ENCODE measurements at places on chromosomes 4 and X. TPM values are rescaled to one million over a fixed set of nuclear protein-coding genes. Genes with fewer than 3 reads are reported as not detected.

Gene FREM3
- not detected for total RNA-seq

Gene LUZP4
- total RNA-seq, result not detected

Gene GYPA
- total RNA-seq, result not detected

DNA sequence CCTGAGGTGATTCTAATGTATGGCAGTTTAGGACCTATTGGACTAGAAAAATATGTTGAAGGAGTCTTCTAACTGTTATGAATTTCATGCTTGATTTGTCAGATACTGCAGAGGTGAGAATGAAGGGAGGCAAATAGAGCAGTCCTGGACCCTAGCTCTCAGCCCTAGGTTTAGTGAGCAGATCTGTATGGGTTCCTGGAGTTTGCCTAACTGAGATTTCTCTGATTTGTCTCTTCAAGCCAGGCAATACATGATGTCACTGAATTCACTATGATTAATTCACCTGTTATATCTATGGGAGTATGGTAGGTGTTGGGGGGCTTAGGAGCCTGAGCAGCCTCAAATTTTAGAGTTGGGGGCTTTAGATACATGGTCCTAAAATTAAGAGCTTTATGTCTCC is 2.6 kb downstream of the MND1 start:
- no peak for DNase-seq

DNA sequence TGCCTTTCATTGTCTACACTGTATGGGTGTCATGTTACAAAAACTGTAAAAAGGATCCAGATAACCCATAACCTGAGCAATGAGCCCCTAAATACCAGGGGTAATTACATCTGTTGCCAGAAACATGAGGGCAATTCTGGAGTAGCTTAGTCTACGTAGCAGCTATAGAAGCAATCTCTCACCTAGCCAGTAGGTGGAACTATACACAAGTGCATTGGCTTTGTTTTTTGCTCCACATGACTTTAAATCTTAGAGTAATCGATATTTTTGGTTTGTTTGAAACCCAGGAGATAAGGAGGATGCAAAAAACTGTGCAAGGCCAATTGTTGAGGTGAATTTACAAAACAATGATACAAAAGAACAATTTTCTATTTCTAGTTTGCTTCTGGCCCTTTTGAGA is 57.5 kb downstream of the GPR82 start:
- DNase-seq, result no peak

- DNase-seq, result no peak
Observed at GRCh38 chrX:87265518-87265917, 252.1 kb upstream of the KLHL4 start.

DNA sequence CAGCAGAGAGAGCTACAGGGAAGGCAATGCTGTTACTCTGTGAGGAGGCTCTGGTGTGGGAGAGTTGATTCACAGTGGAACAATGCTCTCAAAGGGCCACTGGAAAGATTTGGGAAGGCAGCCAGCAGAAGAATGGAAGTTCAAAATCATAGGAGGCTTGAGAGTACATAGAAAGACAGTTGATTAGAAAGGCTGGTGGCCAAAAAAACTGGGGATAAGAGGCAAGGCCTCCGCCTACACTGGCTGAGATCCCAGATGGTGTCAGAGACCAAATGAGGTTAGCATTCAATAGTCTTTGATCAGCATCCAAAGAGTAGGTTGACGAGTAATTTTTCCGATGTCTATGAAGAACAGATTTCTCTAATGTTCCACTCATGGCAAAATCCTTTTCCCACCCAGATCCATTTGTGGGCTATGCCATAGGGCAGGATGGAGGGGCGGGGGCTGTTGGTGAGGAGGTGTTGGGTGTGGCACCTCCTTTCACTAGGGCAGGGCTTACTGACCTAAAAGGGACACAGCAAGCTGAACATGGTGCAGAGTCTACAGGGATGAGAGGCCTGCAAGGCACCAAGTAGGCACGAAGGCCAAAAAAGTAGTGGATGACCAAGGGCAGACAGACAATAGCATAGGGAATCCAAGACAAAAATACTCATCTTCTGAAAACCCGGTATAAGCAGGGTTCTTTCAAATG is 15.1 kb downstream of the TEC start:
- DNase-seq, result peak; percentile 84

Gene SYNPO2
- total RNA-seq, result 20.9 TPM

DNA sequence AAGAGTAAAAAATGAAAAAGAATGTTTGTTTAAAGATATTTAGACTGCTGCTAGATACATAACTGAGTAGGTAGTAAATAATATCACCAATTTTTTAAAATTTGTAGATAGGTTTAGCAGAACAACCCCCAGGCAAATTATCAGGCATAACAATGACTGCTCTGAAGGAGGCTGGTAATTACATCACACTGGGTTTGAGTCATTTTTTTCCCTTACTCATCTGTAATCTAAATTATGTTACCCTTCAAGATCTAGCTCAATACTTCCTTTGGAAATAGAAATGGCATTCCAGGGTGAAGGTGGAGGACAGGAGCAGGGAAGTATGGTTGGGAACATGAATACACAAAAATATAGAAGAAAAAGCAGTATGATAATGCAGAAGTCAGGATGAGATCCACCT is 431.6 kb upstream of the MAOA start:
- DNase-seq, result no peak

- no peak for DNase-seq
Observed at GRCh38 chrX:31212856-31213748, 141.3 kb upstream of the FTHL17 start.

- DNase-seq, result no peak
Observed at GRCh38 chr4:91058345-91058744, 931.2 kb downstream of the CCSER1 start.

DNA sequence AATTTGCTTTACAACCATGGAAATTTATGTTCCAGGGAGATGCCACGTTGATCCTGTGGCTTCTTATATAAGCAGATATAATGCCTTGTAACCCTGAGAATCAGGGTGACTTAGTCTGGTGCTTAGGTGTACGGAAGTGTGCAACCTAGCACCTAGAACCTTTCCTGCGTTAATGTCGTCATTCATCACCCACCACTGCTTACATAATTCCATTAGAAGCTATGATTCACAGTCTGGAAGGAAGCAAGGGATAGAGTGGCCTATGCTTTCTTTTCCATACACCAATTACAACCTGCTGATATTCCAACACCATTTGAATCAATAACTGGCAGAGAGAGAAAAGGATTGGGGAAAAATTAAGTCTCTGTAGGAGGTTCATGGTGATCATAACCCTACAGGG is 17.3 kb upstream of the CXCL8 start:
- DNase-seq, result no peak

DNA sequence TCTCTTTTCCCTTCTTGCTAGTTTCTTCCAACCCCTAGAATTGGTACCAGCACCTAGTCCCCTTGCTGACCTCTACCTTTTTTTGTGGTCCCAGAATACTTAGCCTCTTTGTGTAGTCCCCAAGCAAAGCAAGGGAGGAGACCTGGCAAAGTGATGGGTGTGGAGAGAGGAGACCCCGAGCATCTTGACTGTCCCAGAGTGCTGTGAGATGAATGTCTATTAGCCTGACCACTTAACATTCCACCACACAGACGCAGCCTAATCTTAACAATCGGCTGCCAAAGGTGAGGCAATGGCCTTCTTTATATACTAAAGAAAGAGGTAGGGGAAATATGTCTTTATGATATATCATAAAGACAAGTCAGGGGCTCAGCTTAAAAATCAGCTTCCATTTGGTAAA is 55.9 kb downstream of the TRIM2 start:
- DNase-seq, result no peak

Gene PHKA1
- 4.7 TPM for total RNA-seq

Gene ERAS
- not detected for total RNA-seq

DNA sequence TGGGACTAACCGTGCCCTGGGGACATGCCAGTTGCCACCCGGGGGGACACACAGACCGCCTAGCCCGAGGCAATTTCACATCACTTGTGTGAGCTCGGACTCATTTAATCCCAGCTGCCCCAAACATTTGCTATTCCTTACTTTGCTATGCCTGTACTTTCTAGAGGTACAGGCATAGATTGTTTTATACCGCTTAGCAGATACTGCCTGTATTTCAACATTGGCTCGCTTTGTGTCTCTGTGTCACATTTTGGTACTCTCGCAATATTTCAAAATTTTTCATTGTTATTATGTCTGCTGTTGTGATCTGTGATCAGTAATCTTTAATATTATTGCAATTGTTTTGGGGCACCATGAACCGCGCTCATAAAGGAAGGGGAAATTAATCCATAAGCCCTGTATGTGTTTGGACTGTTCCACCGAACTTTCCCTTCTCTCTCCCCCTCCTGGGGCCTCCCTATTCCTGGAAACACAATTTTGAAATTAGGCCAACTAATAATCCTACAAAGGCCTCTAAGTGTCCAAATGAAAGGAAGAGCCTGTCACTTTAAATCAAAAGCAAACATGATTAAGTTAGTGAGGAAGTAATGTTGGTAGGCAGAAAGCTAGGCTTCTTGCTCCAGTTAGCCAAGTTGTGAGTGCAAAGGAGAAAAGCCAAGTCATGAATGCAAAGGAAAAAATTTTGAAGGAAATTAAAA is 568 bp upstream of the CASP6 start:
- peak; percentile 62 for DNase-seq

Gene ARR3
- total RNA-seq, result not detected

- DNase-seq, result no peak
Observed at GRCh38 chrX:134002921-134003615, 17.7 kb upstream of the GPC3 start.

GRCh38 chr4:56434599-56435139 is 746 bp downstream of the PPAT start:
- DNase-seq, result peak; percentile 72

- no peak for DNase-seq
Observed at GRCh38 chr4:35189988-35190613, 1054.2 kb downstream of the ARAP2 start.
